ENCODE measurements at places on chromosomes 7 and 10. TPM values are rescaled to one million over a fixed set of nuclear protein-coding genes. Genes with fewer than 3 reads are reported as not detected.
A peak's percentile ranks its signal among the peaks of the same experiment; 100 is the strongest.

GRCh38 chr10:103652599-103653281, 159.2 kb downstream of the NEURL1 start:
- no peak overlapping the region for H3K4me3 ChIP-seq
- no peaks in the 10 kb centered on the region for H3K27me3 ChIP-seq
- H3K4me1 ChIP-seq = no peaks in the 10 kb centered on the region
- DNase-seq = no peak

DNA sequence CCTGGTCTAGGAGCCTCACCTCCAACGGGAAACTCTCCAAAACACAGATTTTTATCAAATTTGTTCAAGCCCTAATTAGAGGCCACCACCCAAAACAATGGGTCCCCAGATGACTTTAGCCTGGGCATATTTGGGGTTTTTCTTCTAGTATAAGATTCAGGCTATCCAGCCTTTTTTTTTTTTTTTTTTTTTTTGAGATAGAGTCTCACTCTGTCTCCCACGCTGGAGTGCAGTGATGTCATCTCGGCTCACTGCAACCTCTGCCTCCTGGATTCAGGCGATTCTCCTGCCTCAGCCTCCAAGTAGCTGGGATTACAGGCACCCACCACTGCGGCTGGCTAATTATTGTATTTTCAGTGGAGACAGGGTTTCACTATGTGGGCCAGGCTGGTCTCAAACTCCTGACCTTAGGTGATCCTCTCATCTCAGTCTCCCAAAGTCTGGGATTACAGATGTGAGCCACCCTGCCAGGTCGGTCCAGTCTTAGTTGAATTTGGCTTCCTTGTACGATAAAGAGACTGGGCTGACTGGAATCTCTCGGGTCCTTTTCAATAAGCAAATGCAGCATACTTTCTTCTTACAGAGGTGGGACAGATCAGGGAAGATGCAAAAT, 91.4 kb upstream of the KLF6 start:
- H3K27ac ChIP-seq = no peak overlapping the region
- no peak for DNase-seq
- no peak overlapping the region for H3K4me3 ChIP-seq
- no peaks in the 10 kb centered on the region for H3K27me3 ChIP-seq
- peaks cover 15% of the 10 kb centered on the region for H3K4me1 ChIP-seq
- H3K36me3 ChIP-seq = no peaks in the 10 kb centered on the region

- DNase-seq = no peak
- H3K27me3 ChIP-seq = no peaks in the 10 kb centered on the region
Observed at GRCh38 chr10:33306126-33306525, 28.3 kb downstream of the NRP1 start.

DNA sequence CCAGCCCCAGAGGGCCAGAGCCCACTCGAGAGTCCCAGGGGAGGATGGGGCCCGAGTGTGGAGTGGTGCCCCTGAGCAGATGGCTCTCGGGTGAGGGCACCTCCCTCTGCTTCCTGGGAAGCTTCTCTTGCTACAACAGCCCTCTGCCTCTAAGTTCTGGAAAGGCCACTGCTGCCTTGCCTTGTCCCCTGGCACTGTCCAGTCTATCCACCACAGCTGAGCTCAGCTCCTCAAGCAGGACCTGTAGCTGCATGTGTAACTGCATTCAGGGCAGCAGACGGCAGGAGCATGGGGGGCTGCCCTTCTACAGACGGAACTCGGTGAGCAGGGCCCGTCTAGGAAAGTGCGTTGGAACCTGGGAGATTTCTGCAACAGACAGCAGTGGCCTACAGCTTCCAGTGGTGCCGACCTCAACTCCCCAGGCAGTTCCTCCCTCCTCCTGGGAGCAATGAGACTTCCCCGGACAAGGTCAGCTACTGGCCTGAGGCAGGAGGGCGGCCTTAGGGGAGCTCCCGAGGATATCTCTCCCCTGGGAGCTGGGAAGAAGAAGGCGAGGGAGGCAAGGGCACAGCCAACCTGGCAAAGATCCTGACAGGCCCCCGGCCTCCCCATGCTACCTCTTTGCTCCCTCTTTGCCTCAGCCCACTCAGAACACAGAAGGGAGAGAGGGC, 88.5 kb downstream of the DLG5 start:
- no peak for DNase-seq
- no peak overlapping the region for H3K27ac ChIP-seq
- no peaks in the 10 kb centered on the region for H3K4me1 ChIP-seq
- peaks cover 74% of the 10 kb centered on the region for H3K36me3 ChIP-seq
- no peaks in the 10 kb centered on the region for H3K27me3 ChIP-seq

DNA sequence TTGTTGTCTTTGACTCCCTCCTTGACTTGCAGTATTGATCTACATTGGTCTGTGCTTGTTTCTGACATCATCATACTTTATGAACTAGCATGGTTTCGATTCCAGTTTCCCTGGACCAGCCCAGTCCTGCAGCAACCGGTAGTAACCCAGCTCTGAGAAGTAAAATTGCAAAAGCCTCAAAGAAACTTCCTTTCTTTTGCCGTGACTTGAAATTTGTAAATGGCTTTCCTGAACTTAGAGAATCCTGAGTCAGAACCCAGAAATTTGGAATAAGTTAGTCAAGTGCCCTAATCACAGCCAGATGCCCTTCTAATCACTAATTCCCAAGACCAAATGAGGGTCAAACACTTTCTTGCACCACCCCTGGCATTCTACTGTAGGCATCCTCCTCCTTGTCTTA, 15.0 kb downstream of the TAS2R60 start:
- no peak overlapping the region for H3K4me3 ChIP-seq
- H3K27me3 ChIP-seq = no peaks in the 10 kb centered on the region
- DNase-seq = no peak
- H3K36me3 ChIP-seq = no peaks in the 10 kb centered on the region
- no peaks in the 10 kb centered on the region for H3K4me1 ChIP-seq

GRCh38 chr10:85789982-85790789, 576.4 kb downstream of the GRID1 start:
- no peak overlapping the region for H3K4me3 ChIP-seq
- no peak overlapping the region for H3K27ac ChIP-seq
- no peak for DNase-seq
- no peaks in the 10 kb centered on the region for H3K4me1 ChIP-seq
- H3K27me3 ChIP-seq = no peaks in the 10 kb centered on the region

- no peak overlapping the region for H3K4me3 ChIP-seq
- peak; percentile 81 for DNase-seq
- no peak overlapping the region for H3K27ac ChIP-seq
- no peaks in the 10 kb centered on the region for H3K36me3 ChIP-seq
- H3K27me3 ChIP-seq = no peaks in the 10 kb centered on the region
Observed at GRCh38 chr10:102583435-102584417, 60.6 kb upstream of the TRIM8 start.

- peaks cover 11% of the 10 kb centered on the region for H3K36me3 ChIP-seq
- H3K4me3 ChIP-seq = no peak overlapping the region
Observed at GRCh38 chr7:43294080-43294630, 181.7 kb downstream of the HECW1 start.

GRCh38 chr7:875051-875450, 1.3 kb upstream of the GET4 start:
- peaks cover 11% of the 10 kb centered on the region for H3K4me1 ChIP-seq
- DNase-seq = no peak

DNA sequence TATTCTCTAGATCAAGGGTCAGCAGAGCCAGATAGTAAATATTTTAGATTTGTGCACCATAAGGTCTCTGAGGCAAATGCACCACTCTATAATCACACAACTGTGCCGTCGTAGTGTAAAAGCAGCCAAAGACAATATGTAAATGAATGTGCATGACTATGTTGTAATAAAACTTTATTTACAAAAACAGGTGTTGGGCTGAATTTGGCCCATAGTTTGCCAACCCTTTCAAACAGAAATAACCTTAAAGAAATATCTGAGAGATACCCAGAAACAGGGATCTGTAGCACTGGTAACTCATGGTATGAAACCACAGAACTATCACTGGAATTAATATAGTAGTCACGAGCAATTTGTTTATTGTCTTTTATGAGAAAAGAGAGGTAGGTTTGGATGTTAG, 86.0 kb downstream of the ARID5B start:
- no peak overlapping the region for H3K27ac ChIP-seq
- H3K4me1 ChIP-seq = peaks cover 6% of the 10 kb centered on the region
- no peaks in the 10 kb centered on the region for H3K27me3 ChIP-seq
- no peak for DNase-seq
- H3K4me3 ChIP-seq = no peak overlapping the region

- H3K4me3 ChIP-seq = no peak overlapping the region
- no peak overlapping the region for H3K27ac ChIP-seq
- no peak for DNase-seq
- no peaks in the 10 kb centered on the region for H3K27me3 ChIP-seq
Observed at GRCh38 chr7:52507546-52508255, 527.7 kb upstream of the POM121L12 start.

- H3K4me1 ChIP-seq = no peaks in the 10 kb centered on the region
- H3K27me3 ChIP-seq = no peaks in the 10 kb centered on the region
- DNase-seq = no peak
- H3K27ac ChIP-seq = no peak overlapping the region
- H3K4me3 ChIP-seq = no peak overlapping the region
Observed at GRCh38 chr7:86949779-86950260, 109.6 kb downstream of the ELAPOR2 start.

GRCh38 chr7:22307816-22308215, 49.1 kb downstream of the RAPGEF5 start:
- DNase-seq = no peak
- H3K27ac ChIP-seq = no peak overlapping the region
- no peaks in the 10 kb centered on the region for H3K4me1 ChIP-seq
- H3K36me3 ChIP-seq = no peaks in the 10 kb centered on the region
- H3K4me3 ChIP-seq = no peak overlapping the region

- no peaks in the 10 kb centered on the region for H3K4me1 ChIP-seq
- DNase-seq = no peak
- H3K4me3 ChIP-seq = no peak overlapping the region
- H3K27me3 ChIP-seq = peaks cover 11% of the 10 kb centered on the region
Observed at GRCh38 chr7:128221929-128222403, 19.1 kb upstream of the LEP start.

- H3K27ac ChIP-seq = no peak overlapping the region
- DNase-seq = no peak
- H3K4me1 ChIP-seq = no peaks in the 10 kb centered on the region
- H3K27me3 ChIP-seq = no peaks in the 10 kb centered on the region
- no peak overlapping the region for H3K4me3 ChIP-seq
- no peaks in the 10 kb centered on the region for H3K36me3 ChIP-seq
Observed at GRCh38 chr7:37211097-37211880, 237.4 kb downstream of the ELMO1 start.

DNA sequence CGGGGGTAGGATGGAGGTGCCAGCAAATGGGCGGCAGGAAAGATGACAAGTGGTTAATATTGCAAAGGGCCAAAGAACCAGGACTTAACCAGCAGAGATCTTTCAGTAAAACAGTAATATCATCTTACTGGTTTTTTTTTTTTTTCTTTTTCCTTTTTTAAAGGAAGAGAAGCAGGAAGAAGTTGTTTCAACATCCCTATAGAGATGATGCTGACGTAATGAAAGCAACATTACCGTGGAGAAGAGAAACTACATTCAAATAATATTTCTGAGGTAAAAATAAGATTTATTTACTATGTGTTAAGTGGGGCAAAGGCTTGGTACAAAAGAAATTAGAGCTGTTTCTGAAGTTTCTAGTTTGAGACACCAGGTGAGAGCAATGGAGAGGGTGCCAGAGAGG, 11.0 kb downstream of the MINDY3 start:
- DNase-seq = no peak
- H3K4me1 ChIP-seq = no peaks in the 10 kb centered on the region
- H3K4me3 ChIP-seq = no peak overlapping the region
- no peak overlapping the region for H3K27ac ChIP-seq

DNA sequence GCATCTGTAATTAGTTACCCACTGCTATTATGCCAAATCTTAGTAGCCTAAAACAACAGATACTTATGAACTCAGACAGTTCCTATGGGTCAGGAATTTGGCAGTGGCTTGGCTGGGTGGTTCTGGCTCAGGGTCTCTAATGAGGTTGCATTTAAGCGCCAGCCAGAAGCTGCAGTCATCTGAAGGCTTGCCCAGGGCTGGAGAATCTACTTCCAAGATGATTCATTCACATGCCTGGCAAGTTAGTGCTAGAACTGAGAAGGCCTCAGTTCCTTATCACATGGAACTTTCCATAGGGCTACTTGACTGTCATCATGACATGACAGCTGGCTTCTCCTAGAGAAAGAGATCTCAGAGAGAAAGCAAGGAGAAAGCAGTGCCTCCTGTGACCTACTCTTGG, 121.3 kb downstream of the AVL9 start:
- DNase-seq = no peak
- H3K4me3 ChIP-seq = no peak overlapping the region
- H3K36me3 ChIP-seq = no peaks in the 10 kb centered on the region
- no peaks in the 10 kb centered on the region for H3K27me3 ChIP-seq

DNA sequence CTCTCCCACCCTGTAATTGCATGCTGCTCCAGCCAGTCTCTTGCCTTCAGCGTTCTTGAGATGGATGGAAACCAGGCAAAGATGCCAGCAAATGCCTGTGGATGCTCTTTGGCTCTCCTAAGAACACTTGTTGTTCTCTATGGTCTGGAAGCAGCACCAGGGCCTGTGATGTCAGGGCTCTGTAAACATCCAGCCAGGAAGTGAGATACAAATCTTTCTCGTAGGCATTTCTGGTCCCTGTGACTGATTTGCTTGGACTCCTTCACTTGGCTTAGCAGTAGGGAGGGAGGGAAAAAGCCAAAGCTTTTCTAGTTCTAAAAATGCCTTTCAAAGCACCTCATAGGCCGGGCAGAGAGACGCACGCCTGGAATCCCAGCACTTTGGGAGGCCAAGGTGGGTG, 201.3 kb downstream of the REEP3 start:
- H3K4me1 ChIP-seq = peaks cover 7% of the 10 kb centered on the region
- no peaks in the 10 kb centered on the region for H3K36me3 ChIP-seq

GRCh38 chr7:93562936-93563335, 11.6 kb downstream of the CALCR start:
- no peak overlapping the region for H3K27ac ChIP-seq
- H3K36me3 ChIP-seq = no peaks in the 10 kb centered on the region
- H3K4me3 ChIP-seq = no peak overlapping the region
- peaks cover 18% of the 10 kb centered on the region for H3K27me3 ChIP-seq

DNA sequence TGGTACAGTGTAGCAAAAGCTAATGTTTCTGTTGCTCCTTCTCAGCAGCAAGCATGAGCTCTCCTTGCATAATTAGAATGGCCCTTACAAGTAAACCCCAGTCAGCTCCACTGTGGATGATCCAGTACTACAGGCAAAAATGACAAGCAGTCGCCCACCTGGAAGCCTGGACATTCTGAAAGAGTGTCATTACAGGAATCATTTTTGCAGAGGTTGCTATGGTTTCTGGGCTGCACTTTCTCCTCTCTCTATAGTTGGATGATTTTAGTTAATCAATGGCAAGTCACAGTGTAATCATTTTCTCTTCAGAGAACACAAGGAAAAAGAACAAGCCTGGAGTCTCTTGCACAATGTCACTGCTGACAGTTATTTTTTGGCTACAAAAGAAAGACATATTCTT, 102.9 kb upstream of the MYO3A start:
- no peak overlapping the region for H3K4me3 ChIP-seq
- no peaks in the 10 kb centered on the region for H3K27me3 ChIP-seq
- H3K4me1 ChIP-seq = 0 out of 2 replicates have a peak, but pooled peaks cover 3% of the 10 kb centered on the region

CCDC172 gene
- not detected for total RNA-seq

ZNF853 gene
- not detected for total RNA-seq

ANXA11 gene
- total RNA-seq = 114 TPM

Data from SJSA1 (cell line).